Stimulated activated CD4-positive, alpha-beta T cell treated with anti-CD3 and anti-CD28 coated beads, Interleukin-4, amount 100 ng/mL, for 24 hours (primary cell): ENCODE measurements at places on chromosomes 12 and 14.

GRCh38 chr12:56897844-56898361 is 36.3 kb downstream of the SDR9C7 start:
- DNase-seq, result no peak

- no peak for DNase-seq
Measured at GRCh38 chr12:13697973-13698372, 283.4 kb downstream of the GRIN2B start.

GRCh38 chr14:23457587-23458445 is 11.7 kb upstream of the NGDN start:
- no peak for DNase-seq

DNA sequence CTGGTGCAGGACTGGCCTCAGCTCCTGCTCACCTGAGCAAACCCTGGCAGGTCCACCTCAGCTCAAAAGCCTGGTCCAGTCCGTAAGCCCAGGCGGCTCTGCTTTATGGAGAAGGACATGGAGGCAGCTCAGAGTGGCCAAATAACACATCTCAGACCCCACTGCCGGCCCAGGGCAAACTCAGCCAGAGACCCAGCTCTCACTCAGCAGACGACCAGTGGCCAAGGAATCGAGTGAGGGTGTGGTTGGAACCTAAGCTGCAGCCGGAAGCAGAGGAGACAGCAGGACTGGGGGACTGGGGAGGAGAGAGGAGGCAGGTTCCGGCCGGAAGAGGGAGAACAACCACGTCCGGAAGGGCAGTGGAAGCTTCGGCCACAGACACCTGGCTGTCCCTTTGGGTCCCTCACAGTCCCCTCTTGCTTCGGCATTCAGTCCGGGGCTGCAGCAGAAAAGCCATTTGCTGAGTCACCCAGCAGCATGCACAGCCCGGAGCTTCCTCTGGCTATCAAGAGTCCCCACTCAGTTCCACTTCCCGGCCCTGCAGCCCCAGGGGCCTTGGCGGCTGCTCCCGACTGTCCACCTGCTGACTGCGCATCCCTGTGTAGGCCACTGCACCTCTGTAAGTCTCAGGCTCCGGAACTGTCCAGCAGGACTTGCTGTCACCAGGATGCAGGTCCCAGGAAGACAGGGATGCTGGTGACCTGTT is 104.0 kb downstream of the CALM1 start:
- no peak for DNase-seq

- DNase-seq, result no peak
Measured at GRCh38 chr12:30996255-30996654, 69.7 kb downstream of the TSPAN11 start.

- no peak for DNase-seq
Measured at GRCh38 chr12:10339053-10339840, 31.6 kb downstream of the KLRD1 start.

DNA sequence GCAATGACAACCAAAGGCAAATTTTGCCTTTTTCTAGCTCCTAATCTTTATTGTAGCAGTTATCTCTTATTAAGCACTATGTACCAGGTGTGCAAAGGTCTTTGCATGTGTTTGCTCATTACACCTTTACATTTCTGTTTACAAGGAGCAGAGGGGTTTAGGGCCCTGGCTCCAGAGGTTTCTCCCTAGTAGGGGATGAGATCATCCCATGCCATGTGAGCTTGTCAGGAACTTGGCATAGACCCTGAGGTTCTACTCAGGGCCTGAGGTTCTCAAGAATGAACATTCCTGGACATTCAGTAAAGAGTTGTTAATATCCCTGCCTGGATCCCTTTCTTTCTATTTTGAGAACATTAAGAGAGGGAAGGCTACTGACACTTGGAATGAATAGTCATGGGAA is 292.0 kb downstream of the RPAP3 start:
- no peak for DNase-seq

DNA sequence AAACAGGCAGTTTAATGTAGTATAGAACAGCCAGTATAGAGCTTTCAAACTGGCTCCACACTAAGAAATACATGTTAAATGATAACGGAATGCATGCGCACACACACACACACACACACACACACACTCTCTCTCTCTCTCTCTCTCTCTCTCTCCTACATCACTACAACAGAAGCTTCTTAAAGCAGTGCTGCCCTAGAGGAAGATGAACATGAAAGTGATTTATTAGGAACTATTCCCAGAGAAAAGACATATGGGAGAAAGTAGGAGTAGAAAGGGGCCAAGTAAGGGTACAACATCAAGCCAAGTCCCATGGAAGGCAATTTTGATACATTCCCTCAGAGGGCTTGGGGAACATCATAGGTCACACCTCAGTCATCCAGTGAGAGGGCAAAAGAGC is 16.4 kb upstream of the DHRS4 start:
- DNase-seq, result no peak

- no peak for DNase-seq
Measured at GRCh38 chr14:52042371-52043289, 26.2 kb downstream of the NID2 start.

DNA sequence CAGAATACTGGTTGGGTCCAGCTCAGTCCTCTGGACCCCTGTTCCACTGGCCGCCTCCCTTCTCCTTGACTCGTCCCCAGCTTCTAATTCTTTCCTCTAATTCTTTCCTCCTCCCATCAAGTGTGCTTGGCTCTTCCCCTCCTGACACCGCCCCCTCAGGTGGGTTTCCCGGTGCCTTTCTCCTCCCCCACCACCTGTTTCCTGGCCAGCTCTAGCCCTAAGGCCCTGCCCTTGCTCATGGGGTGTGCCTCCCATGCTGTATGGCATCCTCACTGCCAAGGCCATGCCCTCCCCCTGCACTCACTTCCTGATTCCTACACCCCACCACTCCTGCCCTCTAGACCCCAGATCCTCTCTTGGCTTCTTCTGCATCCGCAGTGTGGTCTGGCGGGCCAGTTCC is 12.1 kb upstream of the EML1 start:
- no peak for DNase-seq

DNA sequence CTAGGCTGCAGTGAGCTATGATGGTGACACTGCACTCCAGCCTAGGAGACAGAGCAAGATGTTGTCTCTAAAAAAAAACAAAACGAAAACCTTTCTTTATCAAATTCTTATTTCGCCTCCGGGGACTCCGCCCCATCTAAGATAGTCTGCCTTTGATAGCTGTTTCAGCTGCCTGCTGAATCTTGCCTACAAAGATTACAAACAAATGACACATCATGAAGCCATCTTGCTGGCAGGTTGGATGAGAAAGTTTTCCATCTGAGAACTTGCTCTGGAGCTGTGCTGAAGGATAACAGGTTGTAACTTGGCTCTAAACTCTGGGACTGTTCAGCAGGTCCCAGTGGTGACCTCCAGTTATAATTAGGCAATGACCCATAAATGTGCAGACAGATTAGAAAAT is 41.8 kb upstream of the AEBP2 start:
- DNase-seq, result no peak

GRCh38 chr12:95224202-95225170 is 6.9 kb downstream of the VEZT start:
- peak; percentile 10 for DNase-seq

DNA sequence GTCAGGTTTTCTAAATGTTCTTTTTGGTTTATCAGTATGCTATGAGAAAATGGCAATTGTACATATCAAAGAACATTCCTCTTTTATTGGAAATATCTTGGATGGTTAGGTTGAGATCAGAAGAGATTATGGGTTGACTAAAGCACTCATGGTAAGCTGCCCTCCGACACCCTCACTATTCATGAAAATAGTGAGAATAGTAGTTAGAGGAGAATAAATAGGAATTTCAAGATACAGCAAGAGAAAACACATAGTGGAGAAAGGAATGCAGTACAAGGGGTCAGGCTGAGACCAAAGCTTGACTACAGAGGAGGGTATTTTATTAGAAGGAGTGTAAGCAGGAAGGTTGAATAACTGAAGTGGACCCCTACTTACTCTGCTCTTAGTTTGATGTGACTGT is 112.5 kb downstream of the PTPRQ start:
- no peak for DNase-seq

- DNase-seq, result no peak
Measured at GRCh38 chr14:59492384-59492783, 8.1 kb downstream of the JKAMP start.

- DNase-seq, result no peak
Measured at GRCh38 chr12:52521175-52521567, 977 bp upstream of the KRT5 start.

GRCh38 chr12:124098101-124098757 is 125.2 kb downstream of the ZNF664 start:
- DNase-seq, result no peak

DNA sequence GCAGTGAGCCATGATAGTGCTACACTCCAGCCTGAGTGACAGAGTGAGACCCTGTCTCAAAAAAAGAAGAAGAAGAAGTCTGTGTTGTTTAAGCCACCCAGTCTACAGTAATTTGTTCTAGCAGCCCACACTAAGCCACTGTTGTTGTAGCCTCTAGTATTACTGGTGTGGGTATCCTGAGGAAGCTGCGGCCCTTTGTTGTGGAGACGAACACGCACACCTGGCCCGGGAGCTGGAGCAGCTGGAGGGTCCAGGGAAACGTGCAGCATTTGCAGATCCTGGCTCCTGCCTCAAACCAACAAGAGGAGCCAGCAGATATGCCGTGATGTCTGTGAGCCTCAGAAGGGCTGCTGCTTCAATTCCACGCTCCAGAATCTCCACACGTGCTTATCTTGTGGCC is 65.3 kb downstream of the MAP1LC3B2 start:
- DNase-seq, result no peak

DNA sequence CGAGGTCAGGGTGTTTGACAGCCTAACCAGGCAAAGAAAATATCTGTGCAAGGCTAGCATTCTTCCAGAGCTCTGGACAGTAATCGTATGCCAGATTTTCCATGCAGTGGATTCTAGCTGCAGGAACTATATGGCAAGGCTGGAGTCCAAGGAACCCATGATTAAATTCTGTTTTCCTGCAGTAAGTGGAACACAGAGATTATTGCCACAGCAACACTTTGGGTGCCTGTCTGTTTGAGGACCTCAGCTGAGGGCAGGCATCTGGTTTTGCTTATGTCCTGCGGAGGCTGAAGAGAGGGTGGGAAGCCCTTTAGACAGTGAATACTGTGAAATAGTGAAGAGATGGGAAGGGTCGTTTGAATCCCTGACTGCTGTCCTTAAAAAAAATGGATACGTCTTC is 104.4 kb downstream of the DAD1 start:
- DNase-seq, result no peak

- no peak for DNase-seq
Measured at GRCh38 chr14:61561657-61562276, 133.5 kb upstream of the HIF1A start.

- DNase-seq, result no peak
Measured at GRCh38 chr14:79596551-79596950, 614.8 kb downstream of the DIO2 start.

DNA sequence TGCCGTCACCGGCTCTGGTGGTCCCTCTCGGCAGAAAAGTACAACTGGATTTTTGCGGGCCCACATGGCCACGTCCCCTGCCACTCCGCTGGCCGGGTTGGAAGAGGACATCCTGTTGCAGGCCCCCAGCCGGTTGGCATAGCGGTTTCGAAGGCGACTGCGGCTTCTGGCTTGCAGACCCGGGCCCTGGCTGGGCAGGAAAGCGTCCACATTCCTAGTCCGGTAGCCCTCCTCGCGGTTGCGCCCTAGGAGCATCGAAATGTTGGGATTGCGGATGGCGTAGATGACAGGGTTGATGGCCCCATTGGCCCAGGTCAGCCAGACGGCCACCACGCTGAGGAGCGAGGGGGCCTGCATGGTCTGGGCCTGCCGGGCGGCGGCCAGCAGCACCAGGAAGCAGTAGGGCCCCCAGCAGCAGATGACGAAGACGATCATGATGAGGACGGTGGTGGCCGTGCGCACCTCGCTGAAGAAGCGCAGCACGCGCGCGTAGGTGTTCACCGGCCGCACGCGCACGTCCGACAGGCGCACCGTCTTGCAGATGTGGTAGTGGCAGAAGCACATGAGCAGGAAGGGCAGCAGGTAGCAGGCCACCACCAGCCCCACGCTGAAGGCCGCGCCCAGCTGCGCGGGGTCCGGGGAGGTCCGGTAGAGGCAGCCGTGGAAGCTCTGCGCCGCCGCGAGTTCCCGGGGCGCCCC is 1.2 kb downstream of the GPR135 start:
- peak; percentile 39 for DNase-seq

DNA sequence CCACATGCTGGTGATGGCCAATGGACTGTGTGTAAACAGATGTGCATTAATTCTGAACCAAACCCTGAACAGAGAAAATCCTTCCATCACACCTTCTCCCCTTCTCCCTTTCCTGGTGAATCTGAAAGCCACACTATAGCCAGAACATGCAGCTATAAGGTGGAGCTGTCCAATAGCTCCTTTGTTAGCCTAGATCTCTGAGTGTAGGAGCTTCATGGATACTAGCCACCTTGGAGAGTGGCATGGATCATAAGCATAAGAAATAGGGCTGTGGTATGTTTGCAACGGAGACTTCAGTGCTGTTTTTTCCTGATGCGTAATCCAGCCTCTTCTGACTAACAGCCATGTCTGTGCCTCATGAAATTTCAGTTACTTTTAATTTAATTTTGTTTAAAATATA is 364.5 kb downstream of the BTG1 start:
- DNase-seq, result no peak

- no peak for DNase-seq
Measured at GRCh38 chr14:29940482-29940881, 12.8 kb upstream of the PRKD1 start.

- no peak for DNase-seq
Measured at GRCh38 chr14:73740618-73741326, 26.6 kb upstream of the PNMA1 start.

- DNase-seq, result no peak
Measured at GRCh38 chr12:132433641-132434395, 56.1 kb upstream of the FBRSL1 start.

- DNase-seq, result no peak
Measured at GRCh38 chr12:15634010-15634683, 155.0 kb downstream of the EPS8 start.

DNA sequence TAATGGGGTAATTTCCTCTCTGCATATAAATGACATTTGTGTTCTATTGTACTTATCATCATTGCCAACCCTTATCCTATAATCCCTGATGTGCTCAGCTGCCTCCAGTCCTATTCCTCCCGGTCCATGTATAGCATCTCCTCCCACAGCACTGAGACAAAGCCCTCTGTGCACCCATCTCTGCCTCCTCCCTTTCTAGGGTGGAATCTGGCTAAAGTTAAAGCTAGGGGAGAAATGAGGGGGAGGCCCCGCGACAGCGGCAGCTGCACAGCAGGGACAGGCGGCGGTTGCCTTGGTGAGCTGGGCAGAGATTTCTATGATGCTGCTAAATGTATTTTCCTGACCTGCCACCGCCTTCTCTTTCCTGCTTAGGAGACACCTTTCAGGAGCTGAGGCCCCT is 12.8 kb upstream of the ZDHHC22 start:
- DNase-seq, result no peak

- no peak for DNase-seq
Measured at GRCh38 chr12:66144791-66145754, 14.5 kb upstream of the LLPH start.

GRCh38 chr14:59601056-59601455 is 24.4 kb upstream of the CCDC175 start:
- DNase-seq, result no peak

DNA sequence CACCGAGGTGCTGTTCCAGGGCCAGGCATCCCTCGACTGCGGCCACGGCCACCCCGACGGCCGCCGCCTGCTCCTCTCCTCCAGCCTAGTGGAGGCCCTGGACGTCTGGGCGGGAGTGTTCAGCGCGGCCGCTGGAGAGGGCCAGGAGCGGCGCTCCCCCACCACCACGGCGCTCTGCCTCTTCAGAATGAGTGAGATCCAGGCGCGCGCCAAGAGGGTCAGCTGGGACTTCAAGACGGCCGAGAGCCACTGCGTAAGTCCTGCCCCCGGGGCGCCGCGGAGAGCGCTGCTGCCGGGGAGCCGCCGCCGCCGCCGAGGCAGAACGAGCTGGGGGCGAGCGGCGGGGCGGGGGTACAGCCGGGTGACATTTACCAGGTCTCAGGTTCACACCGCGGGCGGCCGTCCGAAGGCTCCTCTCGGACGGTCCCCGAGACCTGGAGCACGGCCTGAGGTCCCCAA is 1.4 kb downstream of the PLXNC1 start:
- DNase-seq, result no peak
